Right lobe of liver (tissue), 6 donors: ENCODE measurements at places on chromosomes 6 and 20.

- DNase-seq: no peak
These were observed 560.0 kb downstream of the TBC1D32 start for GRCh38 chr6:120774275-120774674.

DNA sequence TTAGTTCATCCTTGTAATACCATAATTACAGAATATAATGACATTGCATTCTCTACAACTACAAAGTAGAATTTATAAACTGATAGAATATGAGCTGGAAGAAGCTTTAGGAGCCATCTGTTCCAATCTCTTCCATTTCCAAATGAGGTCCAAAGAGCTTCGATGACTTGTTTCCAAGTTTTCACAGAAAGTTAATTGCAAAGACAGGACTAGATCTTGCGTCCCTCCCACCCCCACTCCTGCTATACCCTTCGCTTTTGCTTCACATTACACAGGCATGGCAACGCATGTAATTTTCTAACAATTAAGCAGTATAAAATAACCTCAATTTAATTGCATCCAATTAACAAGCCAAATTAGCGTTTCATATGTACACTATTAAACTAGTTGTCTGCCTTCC is 7.0 kb downstream of the HIVEP2 start:
- no peak for DNase-seq

DNA sequence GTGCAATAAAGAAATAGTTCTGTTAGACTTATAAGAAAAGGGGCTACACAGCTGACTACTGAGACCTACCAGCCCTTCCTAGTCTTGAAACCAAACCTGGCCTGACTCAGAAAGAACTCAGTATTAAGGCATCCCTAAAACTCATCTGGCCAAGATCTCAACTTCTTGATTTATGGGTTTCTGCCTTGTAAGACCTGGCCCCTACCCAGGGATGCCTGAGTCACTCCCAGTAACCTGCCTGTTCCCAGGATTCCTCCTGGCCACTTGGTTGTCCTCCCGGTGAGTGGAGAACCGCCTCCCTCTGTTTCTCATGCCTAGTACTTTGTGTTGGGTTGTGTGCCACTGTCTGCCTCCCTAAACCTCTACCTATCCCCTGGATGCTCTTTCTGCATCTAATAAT is 189.4 kb upstream of the PREP start:
- no peak for DNase-seq

DNA sequence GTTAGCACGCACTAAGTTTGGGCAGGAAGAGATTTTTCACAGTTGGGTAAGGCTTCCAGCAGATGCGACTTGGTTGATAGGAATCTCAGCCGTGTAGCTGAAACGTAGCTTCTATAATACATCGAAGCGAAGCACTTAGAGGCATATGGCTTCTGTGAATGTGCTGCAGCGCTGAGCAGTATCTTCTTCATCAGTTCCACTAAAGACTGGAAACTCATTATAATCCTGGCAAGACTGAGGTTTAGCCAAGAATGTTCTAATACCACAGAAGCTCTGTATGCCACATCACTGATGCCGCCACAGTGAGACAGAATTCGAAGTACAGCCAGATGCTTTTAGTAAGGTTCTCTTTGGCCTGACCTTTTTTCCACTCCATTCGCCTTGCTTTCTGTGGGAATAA is 680.2 kb upstream of the AGPAT4 start:
- DNase-seq: no peak

DNA sequence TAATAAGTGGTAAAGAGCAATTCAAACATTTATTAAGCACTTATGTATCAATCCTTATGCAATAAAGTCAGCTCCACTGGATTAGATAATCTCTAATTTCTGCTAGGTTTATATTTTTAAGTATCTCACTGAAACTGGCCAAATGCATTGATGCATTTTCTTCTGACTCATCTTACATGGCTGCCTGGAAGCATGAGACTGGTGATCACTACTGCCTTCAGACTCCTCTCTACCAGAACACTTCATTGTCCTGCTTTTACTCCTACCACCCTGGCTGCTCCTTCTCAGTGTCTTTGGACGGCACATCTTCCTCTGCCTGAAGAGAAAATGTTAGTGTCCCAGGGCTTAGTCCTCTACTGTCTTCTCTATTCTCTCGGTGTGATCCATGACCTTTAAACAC is 7.4 kb downstream of the CEP85L start:
- no peak for DNase-seq

DNA sequence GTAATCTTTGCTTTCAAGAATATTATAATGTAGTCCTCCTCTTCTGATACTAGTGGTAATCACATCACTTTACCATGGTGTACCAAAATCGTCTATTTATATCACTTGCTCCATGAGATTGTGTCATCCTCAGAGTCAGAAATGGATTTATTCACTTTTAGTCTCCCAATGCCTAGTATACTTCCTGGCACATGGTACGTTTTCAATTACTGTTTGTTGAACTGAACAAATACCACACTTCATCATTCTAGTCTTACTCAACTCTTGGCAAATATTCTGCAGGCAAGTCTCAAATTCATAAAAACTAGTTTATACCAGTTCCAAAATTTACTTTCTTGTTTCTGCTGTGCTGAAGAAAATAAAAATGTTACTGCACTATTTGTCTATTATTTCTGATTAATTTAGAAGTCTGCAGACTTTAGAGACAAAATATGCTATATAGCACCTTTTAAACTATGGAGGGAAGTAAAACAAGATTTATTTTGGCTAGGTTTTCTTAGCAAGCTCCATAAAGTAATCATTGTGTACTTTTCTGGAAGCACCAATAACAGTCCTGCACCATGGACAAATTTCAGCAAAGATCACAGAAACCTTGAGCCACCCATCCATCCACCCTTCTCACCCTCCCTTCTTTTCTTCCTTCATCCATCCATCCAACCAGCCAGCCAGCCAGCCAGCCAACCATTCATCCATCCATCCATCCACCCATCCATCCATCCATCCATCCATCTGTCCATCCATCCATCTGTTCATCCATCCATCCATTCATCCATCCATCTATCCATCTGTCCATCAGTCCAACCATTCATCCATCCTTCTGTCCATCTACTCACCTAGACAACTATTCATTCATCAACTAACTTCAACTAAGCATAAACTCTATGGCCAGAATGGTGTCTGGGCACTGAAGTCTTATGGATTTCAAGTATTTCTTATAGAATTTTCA is 102.1 kb upstream of the STMND1 start:
- DNase-seq: no peak
